ENCODE measurements at places on chromosomes 5 and 9.

GRCh38 chr9:12723409-12724028, 30.3 kb downstream of the TYRP1 start:
- peak; percentile 45 for DNase-seq

GRCh38 chr9:72262063-72262462, 102.9 kb downstream of the ZFAND5 start:
- no peak for DNase-seq

DNA sequence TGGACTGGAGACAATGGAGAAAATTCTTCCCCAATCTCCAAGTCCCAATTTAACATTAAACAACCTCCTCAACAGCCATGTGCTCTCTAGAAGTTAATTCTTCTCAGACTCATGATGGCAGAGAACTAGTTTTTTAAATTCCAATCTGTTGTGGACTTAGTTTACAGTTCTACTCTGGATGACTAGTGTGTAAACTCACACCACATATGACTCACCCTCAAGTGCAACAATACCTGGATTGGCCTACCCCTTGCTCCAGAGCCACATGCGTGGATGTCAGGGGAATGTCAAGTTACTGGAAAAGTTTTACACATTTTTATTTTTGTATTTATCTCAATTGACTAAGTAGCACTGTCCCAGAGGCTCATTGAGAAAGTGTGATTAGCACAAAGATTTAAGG, 136.0 kb upstream of the EFNA5 start:
- no peak for DNase-seq

GRCh38 chr9:115057559-115057958, 60.4 kb downstream of the TNC start:
- DNase-seq = peak; percentile 79

GRCh38 chr9:37056046-37056920, 22.2 kb upstream of the PAX5 start:
- no peak for DNase-seq

- no peak for DNase-seq
Measured at GRCh38 chr5:81187885-81188284, 45.2 kb upstream of the CKMT2 start.

DNA sequence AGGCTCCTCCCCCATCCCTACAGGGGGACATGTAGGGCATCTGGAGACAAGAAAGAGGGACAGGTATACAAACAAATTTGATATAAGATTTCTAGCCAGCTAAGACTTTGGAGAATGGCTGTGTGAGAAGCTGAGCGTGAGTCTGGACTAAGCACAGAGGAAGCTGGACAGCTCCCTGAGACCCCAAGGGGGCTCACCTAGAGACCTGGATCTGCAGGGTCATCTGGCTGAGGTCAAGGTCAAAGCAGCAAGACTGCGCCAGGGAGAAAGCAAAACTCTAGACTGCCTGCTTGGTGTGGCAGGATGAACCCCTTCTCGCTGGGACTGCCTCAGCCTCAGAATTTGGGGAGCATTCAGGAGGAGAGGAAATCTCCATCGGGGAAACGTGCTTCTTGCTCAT, 8.0 kb upstream of the GSN start:
- no peak for DNase-seq

DNA sequence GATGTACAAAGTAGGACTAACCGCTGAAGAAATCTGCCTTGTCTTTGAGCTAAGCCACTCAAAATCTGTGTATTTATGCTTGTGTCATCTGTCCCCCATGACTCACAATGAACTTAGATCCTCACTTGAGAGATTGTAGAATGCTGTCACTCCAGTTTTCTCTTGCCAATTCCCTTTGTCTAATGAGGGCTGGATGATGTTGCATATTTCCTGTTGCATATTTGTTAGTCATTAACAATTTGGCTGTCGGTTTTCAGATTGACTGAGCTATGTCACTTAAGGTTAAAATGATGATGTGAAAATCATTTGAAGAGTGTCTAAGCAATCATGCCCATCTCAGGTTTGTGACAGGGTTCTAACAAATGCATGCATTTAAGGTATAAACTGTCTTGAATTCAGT, 481.7 kb downstream of the CDH10 start:
- peak; percentile 46 for DNase-seq

DNA sequence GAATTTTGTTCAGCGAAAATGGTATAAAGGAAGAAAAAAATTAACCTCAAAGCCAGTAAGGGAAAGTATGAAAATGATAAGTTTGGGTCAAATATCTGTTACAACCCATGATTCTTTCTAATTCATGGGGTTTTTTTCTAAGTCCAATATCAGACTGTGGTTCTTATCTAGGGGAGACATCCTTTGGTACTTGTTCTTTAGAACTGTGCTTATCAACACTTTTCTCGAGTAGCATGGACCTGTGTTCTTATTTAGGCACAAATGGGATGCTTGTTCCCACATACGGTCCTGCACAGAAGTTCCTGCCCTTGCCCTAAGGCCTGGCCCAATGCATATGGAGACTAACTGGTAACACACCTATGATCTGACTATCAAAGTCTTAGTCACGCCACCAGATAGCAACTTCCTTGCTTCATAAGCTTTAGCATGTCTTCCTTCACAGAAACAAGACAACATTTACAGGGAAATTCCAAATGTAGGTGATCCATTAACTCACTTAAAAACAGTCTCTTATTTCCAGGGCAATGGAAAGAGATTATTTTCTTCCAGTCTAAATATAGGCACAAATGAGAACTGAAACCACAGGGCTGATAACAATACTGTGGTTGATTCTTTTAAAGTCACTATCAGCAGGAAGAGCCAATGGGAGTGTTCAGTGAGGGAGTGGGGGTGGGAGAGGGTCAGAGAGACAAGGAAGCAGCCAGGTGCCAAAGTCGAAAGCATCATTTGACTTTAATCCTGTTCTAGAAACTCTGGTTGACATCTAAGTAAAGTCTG, 268.8 kb upstream of the ANKRD55 start:
- no peak for DNase-seq

DNA sequence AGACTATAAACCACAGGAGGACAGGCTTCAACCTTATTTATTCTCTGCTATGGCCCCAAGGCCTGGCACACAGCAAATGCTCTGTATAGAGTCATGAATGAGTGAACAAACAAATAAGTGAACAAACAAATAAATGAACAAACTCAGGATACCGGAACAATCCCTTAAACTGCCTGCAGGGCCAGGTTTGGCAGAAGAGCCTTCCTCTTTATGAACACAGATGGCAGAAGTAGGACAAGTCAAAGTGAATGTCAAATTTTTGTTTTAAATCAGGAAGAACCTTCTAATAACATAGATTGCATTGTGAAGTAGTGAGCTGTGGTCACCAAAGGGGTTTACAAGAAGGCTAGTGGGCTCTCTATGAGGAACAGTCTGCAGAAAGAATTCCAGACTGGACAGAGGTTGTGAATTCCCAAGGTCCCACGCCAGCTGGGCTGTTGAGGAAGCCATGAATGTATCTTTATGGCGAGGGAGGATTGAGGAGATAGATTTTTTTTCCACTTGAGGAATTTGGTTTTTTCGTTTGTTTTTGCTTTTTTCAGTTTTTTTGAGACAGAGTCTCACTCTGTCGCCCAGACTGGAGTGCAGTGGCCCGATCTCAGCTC, 30.3 kb upstream of the STING1 start:
- DNase-seq = no peak

- no peak for DNase-seq
Measured at GRCh38 chr5:124210111-124210910, 536.1 kb downstream of the ZNF608 start.

GRCh38 chr9:84405667-84406066, 65.1 kb upstream of the SLC28A3 start:
- no peak for DNase-seq

- DNase-seq = peak; percentile 50
Measured at GRCh38 chr9:88753691-88754367, 218.9 kb downstream of the NXNL2 start.

- peak; percentile 76 for DNase-seq
Measured at GRCh38 chr5:122415030-122415800, 103.2 kb downstream of the SNCAIP start.

- no peak for DNase-seq
Measured at GRCh38 chr5:159415301-159415937, 85.1 kb upstream of the IL12B start.

DNA sequence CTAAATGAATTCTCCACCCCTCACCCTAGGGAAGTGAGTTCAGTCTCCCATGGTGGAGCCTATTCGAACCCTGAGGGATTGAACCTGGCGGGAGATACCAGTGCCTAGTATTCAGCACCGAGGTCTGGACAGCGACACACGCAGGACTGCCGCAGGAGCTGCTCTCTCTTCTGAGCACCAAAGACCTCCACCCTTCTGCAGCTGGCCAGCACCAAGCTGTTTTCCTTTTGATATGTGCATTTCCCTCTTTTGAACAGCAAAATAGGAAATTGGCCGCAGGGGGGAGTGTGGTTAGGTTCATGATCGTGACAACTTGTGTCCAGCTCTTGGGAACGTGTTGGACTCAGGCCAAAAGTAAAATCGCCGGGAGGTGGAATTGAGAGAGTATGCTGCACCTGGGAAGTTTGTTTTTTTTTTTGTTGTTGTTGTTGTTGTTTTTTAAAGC, 1.2 kb upstream of the PCSK1 start:
- peak; percentile 74 for DNase-seq

DNA sequence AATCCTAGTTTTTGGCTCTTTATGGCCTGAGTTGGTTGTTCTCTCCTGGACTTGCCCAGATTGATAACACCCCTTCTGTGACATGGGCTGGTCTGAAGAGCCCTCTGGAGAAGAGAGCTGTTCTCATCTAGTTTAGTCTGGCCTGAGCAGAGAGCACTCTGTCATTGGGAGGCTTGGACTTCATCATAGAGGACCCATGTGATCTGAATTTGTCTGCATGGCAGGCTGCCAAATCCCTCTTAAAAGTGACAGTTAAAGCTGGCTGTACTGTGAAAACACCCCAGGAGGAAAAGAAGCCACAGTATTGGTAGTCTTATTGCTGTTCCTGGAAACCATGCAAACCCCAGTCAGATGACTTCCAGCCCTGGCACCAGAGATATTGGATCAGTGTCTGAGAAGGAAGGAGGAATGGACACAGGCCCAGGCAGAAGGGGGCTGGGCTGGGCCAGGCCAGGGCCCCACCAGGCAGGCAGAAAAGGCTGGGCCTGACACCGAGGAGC, 3.7 kb upstream of the WDR31 start:
- peak; percentile 18 for DNase-seq

DNA sequence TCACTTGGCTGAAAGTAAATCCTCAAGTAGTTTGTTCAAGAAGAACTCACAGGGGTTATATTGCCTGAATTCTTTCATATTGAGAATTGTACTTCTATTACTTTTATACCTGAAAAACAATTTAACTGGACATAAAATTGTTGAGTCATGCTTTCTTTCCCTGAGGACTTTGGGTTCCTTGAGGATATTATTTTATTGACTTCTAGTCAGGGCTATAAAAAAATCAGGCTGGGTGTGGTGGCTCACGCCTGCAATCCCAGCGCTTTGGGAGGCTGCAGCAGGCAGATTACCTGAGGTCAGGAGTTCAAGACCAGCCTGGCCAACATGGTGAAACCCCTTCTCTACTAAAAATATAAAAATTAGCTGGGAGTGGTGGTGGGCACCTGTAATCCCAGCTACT, 17.9 kb upstream of the CDC42SE2 start:
- no peak for DNase-seq

DNA sequence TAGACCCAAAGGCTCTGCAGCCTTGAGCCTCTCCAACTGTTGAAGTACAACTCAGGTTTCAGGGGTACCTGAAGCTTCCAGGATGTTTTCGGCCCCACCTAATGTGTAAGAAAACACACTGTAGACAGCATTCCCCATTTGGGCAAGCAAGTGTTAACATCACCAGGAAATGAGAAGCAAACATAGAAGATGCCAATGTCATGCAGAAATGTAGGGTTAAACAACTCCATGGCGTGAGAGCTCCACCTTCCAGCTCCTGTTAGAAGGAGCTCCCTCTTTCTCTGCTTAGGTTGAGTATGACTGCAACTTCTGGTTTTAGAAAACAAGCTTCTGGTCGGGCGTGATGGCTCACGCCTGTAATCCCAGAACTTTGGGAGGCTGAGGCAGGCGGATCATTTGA, 31.0 kb upstream of the DENND1A start:
- no peak for DNase-seq

DNA sequence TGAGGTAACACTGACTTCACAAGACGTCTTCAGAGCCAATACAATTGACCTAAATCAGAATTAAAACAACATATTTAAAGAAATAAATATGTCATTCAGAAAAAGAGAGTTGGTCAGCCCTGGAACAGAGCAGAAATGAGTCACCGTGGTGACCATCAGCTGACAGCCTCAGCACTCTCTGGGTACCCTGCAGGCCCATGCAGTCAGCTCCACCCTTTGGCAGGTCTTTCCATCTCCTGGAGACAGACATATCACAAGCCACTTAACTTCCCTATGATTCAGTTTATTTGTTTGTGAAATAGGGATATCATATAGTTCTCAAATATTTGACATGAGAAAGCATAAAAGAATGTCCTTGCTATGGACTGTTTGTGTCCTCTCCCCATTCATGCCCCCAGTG, 151.6 kb upstream of the MEF2C start:
- DNase-seq = no peak

DNA sequence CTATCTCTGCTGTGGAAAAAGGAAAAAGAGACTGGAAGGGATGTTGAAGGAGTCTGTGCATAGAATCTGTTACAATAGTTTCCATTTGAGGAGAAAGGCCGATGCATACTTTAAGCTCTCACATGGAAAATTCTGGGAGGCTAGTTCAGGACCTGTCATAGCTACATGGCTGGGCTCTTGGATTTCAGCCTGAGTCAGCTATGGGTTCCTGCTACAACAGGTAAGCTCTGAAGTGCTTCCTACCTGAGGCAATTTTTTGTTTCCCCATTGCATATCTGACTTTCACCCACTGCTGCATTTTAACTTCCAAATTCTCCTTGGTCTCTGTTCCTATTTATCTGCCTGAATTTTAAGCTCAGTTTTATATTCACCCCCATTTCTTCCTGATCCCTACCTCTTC, 310.7 kb downstream of the RAB3C start:
- DNase-seq = no peak

DNA sequence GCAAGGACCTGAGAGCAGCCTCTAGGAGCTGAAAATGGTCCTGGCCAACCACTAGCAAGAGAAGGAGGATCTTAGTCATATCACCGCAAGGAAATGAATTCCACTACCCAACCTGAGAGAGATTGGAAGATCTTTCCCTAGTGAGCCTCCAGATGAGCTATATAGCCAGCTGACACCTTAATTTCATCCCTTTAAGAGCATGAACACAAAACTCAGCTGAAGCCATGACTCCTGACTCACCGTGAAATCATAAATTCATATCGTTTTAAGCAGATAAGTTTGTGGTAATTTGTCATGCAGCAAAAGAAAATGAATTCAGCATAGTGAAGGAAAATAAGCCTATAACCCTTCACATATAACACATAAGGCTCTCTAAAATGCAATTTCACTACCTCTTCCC, 23.5 kb downstream of the MAPKAP1 start:
- DNase-seq = peak; percentile 71

DNA sequence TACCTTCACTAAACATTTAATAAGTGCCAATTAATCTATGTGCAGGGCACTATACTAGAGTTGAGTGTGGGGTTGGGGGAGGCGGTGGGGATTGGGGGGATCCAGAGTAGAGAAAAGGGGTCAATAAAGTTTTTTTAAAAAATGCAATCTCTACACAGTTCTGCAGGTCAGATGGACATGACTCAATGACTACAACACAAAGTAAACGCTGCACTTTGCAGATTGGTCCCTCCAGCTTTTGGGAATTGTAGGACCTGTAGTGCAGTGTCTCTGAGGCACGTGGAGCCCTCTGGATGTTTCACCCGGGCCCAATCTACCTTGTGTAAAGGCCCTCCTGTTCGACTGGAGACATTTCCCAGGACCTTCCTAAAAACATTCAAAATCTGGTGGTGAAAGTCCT, 43.5 kb downstream of the SEMA6A start:
- no peak for DNase-seq

Data from fibroblast of upper back skin (primary cell).